Sigmoid colon (tissue), 7 donors: ENCODE measurements at places on chromosomes 4 and X.

DNA sequence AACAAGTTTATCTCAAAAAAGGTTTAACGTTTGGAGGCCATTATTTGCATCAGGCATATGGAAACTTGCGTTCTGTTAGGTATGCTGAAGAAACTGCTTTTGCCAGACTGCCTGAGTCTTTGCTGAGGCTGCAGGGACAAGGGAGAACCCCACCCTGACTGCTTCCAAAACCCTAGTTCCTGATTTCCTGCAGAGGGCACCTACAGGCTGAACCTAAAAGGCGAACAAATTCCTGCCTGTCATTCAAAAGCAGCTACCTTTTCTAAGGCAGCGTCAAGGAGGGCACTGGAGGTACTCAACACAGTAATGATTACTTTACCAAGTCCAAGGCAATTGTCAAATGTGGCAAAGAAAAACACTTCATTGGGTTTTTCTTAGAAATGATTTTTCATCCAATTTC lies 578 bp upstream of the CORIN start:
- no peak for DNase-seq

DNA sequence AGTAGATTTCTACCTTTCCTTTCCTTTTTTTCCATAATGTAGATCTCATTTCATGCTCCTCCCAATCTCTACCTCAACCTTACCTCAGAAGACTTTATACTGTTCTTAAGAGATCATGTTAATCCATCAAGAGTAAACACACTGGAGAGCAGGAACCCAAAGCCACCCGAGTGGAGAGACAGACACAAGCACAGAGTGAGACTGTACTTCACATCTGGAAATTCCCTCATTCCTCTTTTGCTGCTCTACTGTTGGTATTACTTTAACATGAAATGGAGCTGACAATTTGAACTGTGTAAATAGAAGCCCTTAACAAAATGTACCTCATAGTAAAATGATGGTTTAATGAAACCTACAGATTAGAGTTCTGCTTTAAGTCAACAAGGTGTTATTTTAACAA lies 105.7 kb upstream of the RASGEF1B start:
- no peak for DNase-seq

GRCh38 chr4:133150486-133151340 lies 1.6 kb downstream of the PCDH10 start:
- peak; percentile 61 for DNase-seq

DNA sequence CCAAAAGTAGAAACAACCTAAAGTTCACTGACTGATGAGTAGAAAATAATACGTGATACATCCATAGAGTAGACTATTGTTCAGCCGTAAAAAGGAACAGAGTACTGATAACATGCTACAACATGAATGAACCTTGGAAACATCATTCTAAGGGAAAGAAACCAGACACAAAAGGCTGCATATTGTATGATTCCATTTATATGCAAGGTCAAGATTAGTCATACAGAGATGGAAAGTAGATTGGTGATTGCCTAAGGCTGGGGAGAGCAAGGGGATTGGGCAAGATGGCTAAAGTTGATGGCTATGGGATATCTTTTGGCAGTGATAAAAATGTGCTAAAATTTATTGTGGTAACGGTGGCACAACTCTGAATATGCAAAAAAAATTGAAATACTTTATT lies 209.1 kb downstream of the RELL1 start:
- DNase-seq = no peak

GRCh38 chrX:71616672-71617529 lies 1.4 kb downstream of the CXCR3 start:
- DNase-seq = no peak
